IMR-90 (cell line): ENCODE measurements at places on chromosomes 3 and 15. TPM values are rescaled to one million over a fixed set of nuclear protein-coding genes. Genes with fewer than 3 reads are reported as not detected.
A peak's percentile ranks its signal among the peaks of the same experiment; 100 is the strongest.

DNA sequence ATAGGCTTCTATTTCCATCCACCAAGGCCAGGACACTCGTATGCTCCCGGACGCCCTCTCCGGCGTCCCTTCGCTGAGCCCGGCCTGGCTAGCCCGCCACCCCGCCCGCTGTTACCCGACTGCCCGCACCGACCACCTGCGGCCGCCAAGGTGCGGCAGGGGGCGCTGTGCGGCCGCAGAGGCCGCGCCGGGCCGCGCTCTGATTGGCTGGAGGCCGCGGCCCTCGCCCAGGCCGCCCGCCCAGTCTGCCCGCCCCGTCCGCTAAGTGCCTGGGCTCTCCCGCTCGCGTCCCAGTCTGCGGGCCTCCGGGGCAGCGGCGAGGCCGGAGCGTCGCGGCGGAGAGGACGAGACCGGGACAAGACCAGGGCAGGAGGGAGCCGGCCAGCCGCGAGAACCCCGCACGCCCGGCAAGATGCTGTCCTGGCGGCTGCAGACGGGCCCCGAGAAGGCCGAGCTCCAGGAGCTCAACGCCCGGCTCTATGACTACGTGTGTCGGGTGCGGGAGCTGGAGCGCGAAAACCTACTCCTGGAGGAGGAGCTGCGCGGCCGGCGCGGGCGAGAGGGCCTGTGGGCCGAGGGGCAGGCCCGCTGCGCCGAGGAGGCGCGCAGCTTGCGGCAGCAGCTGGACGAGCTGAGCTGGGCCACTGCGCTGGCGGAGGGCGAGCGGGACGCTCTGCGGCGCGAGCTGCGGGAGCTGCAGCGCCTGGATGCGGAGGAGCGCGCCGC lies at the start of gene SYNM:
TSS of gene SYNM (plus strand) at position 293 of the 726 bp plus-strand sequence. CDS start at position 413, 120 bp downstream.
- DNase-seq, result peak; percentile 72

DNA sequence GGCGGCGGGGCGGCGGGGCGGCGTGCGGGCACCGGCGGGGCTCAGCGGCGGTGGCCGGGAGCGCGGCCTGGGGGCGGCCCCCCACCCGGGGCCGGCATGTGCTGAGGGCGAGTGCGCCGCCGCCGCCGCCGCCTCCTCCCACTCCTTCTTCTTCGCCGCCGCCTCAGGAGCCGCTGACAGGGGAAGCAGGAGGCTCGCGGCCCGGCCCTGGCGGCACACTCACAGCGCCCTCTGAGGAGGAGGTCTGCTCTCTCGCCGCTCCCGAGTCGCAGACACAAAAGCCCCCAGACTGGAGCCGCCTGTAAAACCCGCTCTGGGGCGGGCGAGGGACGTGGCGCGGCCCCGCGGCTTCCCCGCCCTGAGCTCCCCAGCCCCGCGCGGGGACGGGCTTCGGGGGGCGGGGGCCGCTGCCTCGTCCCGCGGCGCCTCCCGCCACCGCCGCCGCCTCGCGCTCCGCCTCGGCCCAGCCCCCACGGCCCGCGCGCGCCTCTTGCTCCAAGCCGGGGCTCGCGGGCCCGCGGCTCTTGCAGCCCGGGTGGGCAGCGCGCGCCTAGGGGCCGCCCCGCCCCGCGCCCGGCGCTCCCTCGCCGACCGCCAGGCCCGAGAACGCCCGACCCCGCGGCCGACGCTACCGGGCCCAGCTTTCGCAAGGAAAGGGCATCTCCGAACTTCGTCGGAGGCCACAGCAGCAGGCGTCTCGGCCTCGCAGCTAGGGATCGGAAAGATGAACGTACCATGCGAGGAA lies at the start of gene PYGO1:
TSS of gene PYGO1 (minus strand) at position 276 of the 745 bp plus-strand sequence. CDS start 462 bp downstream, outside the sequence.
- DNase-seq, result peak; percentile 62

GRCh38 chr3:178966299-178967176 lies 105.1 kb downstream of the ZMAT3 start:
- peak; percentile 37 for DNase-seq

DNA sequence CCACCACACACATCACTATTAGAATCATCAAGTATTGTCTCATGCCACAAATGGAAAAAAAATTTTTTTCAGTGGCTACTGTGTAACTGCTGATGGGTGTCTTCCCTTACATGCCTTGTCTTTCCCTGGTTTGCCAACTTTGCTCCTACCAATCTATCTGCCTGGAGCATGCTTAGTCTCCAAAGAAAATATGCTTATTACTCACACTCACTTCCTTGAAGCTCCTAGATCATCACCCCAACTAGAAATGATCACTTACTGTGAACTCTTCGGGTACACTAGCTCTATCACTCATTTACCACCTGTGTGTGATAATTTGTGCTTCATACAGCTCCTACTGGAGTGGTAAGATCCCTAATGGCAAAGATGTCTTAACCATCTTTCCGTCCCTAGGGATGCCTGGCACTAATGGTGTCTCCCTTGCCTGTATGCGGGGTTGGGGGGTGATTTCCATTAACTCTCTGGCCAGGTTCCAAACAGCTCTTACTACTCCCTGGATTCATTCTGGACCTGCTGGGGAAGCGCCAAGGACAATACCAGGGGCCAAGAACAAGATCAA lies 799 bp downstream of the VPS33B start:
- peak; percentile 18 for DNase-seq

DNA sequence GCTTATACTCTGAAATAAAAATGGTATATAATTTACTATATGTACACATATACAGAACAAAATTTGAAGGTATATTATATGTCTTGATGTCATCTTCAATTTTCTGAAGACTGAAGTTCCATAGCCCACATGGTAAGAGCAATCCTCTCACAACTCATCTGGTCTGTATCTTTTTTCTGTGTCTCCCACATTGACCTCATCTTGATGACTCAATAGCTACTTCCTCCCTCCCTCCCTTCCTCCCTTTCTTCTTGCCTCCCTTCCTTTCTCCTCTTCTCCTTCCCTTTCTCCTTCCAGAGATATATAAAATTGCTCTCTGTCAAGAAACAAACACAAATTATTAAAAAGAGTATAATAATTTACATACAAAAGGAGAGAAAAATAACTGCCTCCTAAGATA lies 268.5 kb downstream of the SQOR start:
- no peak for DNase-seq

- peak; percentile 67 for DNase-seq
Observed at GRCh38 chr3:169034401-169034800, 629.1 kb downstream of the MECOM start.

- DNase-seq, result no peak
Observed at GRCh38 chr3:7787871-7788828, 713.5 kb upstream of the LMCD1 start.

DNA sequence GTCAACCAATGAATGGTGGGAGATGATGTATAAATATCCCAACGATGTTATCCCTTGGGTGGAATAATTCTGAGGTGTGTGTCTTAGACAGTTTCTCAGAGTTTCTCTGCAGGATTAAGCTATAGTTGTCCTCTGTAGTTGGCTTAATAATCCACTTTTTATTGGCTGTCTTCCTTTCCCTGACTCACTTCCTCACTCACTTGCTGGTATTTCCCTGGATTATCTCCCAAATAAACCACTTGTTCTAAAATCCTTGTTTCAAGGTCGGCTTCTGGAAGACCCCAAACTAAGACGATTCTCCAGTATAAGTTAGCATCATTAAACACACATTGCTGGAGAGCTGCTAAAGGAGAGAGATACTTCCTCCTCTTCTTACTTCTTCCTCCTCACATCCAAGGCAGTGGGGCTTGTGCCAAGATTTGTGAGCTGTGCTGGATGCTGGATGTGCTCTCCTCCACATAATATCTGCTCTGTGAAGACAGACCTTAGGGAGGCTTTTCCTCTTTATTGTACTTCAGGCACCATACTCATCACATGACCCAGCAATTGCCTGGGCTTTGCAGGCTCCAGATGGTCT lies 22.5 kb upstream of the ROPN1 start:
- DNase-seq, result peak; percentile 17

GRCh38 chr15:83786336-83786735 lies 132.4 kb downstream of the ADAMTSL3 start:
- no peak for DNase-seq

GRCh38 chr3:124671106-124671505 lies 59.1 kb upstream of the UMPS start:
- DNase-seq, result no peak

DNA sequence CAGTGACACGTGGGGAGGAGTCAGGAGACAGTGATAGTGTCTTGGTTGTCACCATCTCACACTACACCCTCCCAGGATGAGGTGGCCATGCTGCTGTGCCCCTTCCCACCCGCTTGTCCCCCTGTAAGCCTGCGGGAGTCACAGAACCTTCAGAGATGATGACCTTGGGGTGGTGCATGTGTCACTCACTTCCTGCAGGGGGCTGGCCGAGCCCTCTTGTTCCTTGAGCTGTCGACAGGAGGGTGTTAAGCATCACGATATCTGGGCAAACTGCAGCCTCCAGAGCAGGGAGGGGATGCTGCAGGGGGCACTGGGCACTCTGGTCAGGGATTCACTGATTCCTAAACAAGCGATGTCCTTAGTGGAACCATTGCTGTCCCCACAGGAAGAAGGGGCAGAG lies 27.7 kb downstream of the FAH start:
- no peak for DNase-seq

- no peak for DNase-seq
Observed at GRCh38 chr15:68316061-68316804, 38.7 kb downstream of the FEM1B start.

- peak; percentile 74 for DNase-seq
Observed at GRCh38 chr15:63234451-63234870, 42.9 kb upstream of the APH1B start.

GRCh38 chr15:29859973-29860715 lies 37.9 kb upstream of the TJP1 start:
- DNase-seq, result peak; percentile 84

DNA sequence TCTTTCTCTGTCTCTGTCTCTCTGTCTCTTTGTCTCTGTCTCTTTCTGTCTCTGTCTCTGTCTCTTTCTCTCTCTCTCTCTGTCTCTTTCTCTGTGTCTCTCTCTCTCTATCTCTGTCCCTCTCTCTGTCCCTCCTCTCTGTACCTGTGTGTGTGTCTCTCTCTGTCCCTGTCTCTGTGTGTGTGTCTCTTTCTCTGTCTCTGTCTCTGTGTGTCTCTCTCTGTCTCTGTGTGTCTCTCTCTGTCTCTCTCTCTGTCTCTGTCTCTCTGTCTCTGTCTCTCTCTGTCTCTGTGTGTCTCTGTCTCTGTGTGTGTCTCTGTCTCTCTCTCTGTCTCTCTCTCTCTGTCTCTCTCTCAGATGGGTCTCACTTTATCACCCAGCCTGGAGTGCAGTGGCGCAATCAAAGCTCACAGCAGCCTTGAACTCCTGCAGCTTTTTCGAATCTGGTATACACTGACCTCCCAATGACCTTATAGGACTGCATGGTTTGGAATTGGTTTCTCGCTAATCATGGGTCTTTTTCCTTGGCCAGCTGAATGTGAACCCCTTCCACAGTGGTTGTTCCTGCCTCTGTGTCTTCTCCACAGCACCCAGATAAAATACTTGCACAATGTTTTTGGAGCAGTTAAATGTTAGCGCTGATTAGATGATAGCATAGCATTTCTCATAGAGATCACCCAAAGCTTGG lies 102.6 kb upstream of the KLHL25 start:
- DNase-seq, result no peak

DNA sequence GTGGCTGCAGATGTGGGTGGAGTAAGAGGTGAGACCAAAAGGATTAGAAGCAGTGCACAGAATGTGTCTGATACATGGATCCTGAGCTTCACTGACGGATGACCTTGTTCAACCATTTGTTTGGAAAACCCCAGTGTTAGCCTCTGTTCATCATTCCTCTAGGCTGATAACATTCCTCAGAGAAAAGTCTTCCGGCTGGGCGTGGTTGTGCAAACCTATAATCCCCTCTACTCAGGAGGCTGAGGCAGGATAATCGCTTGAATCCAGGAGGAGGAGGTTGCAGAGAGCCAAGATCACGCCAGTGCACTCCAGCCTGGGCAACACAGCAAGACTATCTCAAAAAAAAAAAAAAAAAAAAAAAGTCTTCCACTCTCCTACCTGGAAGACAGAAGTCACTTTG lies 23.1 kb upstream of the CHD2 start:
- DNase-seq, result no peak

DNA sequence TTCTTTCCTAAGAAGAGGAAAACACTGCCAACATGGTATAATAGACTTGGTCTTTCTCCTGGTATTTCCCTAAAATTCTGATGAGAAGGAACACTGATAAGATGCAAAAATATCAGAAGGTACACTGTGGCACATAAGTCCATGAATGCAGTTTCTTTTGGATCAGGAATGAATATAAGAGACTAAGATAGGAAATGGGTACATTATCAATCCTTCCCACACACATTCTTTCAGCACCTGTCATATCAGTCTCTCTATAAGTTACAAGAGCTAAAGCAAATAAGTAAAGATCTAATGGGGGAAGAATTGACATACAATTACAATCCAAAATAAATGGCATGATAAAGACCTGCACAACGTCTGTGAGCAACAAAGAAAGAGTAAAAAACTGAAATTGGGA lies 1101.0 kb downstream of the ROBO2 start:
- DNase-seq, result peak; percentile 3

DNA sequence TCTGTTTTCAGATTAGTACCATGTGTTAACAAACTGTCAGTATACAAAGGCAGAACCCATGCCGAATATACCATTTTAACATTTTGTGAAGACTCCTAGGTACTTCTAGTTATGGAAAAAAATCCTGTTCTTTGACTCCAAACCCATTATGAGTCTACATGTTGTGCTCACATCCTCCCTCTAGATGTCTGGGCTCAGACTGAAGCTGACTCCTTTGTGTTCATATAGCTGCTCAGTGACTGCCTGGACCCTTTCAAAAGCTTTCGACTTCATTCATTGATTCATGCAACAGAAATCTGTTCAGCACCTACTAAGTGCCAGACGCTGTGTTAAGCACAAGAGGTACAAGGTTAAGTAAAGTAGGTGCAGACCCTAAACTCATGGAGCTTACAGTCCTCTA lies 60.5 kb downstream of the MEGF11 start:
- DNase-seq, result peak; percentile 5

GRCh38 chr3:102866845-102867244 lies 432.0 kb downstream of the ZPLD1 start:
- no peak for DNase-seq

DNA sequence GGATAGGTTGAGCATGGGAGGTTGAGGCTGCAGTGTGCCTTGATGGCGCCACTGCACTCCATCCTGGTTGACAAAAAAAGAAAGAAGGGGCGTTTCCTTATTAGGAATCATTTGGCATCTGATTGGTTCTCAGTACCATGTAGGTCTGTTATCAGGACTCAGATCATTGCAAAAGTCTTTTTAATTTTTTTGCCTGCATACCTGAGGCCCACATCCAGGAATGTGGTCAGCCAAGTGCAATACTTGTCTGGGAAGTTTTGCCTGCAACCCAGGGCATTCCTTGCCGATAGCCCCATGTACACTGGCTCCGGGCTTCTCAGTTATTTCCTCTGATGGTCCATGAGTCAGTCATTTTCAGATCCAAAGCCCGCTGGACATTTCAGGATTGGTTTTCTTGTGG lies 50.1 kb upstream of the CRTC3 start:
- DNase-seq, result peak; percentile 8

- DNase-seq, result no peak
Observed at GRCh38 chr3:123663977-123664376, 79.1 kb upstream of the HACD2 start.

The FETUB gene
- total RNA-seq, result not detected in 2 replicates

The GASK1A gene
- 0.18 and 0.28 TPM in 2 replicates for total RNA-seq

The WDR93 gene
- total RNA-seq, result not detected in 2 replicates

The CSPG4 gene
- 12.4 and 14.7 TPM in 2 replicates for total RNA-seq

The SLC22A13 gene
- total RNA-seq, result under 0.01 TPM in 2 replicates

The EPHB3 gene
- total RNA-seq, result 0.72 and 0.83 TPM in 2 replicates

The CYP8B1 gene
- not detected in 2 replicates for total RNA-seq

The NUP210 gene
- under 0.01 TPM in 1 of 2 replicates, not detected in the other for total RNA-seq
